ENCODE measurements at places on chromosomes 2 and 18.

DNA sequence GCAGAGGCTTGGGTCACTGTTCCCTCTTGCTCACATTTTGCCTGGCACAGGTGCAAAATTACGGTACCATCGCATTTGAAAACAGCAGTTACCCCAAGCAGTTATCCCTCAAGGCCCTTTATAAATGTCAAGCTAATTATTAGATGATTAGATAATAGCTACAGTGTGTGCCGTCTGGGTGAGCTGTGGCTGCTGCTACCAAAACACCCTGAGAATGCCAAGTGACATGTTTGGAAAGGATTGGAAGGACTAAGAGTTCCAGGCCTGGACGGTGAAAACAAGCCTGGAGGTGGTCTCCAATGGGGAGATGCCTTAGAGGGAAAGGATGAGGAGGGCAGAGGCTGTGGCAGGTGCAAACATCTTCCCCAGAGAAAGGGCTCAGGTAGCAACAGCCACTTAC lies 120.6 kb downstream of the CAPN13 start:
- DNase-seq: peak; percentile 53

GRCh38 chr18:56910967-56911366 lies 235.9 kb upstream of the BOD1L2 start:
- DNase-seq: no peak

DNA sequence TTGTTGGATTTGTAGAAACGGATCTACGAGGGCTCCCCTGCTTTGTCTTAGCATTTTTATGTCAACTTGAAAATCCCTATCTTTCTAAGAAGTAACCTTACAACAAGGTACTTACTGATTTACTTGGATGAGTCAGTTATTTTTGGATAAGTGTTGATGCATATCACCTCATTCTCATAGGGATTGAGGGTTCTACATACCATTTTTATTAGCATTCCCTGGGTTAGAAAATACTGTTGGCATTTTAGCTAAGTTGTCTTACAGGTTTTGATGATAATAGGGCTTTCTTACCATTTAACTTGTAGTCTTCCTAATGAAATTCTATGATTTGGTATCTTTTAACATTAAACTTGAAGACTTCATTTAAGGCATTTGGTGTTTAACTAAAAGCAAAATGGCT lies 125.2 kb downstream of the UBE2E3 start:
- no peak for DNase-seq

- no peak for DNase-seq
Measured at GRCh38 chr2:3440477-3440876, 61.0 kb downstream of the TRAPPC12 start.

DNA sequence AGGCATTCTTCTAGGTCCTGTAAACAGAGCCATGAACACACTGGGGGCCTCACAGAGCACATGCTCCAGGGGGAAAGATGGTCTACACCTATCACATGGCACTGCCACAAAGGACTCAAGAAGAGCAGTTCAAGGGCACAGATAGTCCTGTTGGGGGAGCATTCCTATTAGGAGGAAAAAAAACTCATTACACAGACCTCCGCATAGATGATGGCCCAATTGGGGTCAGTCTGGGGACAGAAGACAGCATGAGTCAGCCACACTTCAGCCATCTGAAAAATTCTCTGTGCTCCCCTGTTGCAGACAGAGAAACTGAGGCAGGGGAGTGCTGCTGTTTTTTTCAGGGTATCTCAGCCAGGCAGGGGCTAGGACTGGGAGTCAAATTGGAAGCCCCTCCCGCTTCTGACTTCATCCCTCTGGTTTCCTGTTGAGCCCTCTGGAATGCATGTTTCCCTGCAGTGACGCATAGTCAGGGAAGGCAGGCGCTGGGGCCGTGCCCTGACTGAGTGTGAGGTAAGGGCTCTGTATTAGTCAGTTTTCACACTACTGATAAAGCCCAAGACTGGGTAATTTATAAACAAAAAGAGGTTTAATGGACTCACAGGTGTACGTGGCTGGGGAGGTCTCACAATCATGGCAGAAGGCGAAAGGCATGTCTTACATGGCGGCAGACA lies 67.9 kb downstream of the RHOB start:
- DNase-seq: no peak

GRCh38 chr18:36402765-36403396 lies 105.4 kb downstream of the FHOD3 start:
- DNase-seq: no peak

DNA sequence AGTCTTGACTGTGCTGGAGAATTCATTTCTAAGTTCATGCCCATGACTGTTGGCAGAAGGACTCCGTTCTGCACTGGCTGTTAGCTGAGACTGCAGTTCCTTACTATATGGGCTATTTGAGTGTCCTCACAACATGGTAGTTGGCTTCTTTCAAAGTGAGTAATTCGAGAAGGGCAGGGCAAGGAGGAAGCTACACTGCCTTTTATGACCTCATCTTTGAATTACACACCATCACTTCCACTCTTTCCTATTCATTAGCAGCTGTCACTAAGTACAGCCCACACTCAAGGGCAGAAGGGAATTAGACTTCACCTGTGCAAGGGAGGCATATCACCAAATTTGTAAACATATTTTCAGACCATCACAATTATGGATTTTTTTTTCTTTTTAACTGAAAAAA lies 55.9 kb upstream of the EPAS1 start:
- no peak for DNase-seq

GRCh38 chr18:58310517-58310916 lies 266.5 kb downstream of the NEDD4L start:
- no peak for DNase-seq

DNA sequence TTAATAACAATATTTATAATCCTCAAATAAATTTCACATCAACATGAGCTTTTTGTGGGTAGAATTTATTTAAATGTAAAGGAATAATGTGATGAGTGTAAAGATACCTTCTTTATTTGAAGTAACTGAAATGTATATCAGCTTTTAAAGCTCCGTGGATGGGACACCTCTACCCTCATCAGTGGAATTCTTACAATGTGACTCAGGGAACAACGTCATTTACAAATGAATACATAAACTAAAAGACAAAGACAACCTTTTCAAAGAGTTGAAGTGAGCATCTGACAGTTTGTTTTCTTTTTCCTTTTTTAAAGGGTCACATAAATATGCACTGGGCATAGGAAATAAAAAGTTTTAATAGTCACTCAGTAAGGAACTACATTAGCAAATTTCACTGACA lies 1127.0 kb upstream of the CRIM1 start:
- DNase-seq: no peak

- no peak for DNase-seq
Measured at GRCh38 chr2:195871326-195871725, 197.3 kb downstream of the DNAH7 start.

DNA sequence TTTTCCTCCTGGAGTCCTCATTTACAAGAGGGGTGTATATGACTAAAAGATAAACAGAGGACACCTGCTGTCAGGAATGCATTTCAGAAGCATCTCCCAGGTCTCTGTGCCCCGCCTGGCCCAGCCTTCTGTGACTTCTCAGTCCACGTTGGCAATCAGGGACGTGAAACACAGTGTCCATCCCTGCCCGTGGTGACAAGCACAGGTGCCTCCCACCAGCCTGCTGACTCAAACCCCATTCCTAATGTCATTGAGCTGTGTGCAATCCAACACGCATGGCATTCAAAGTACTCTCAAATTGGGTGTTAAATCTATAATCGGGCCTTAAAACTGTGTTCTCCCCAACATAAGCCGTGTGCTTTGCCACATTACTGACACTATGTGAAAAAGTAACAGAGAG lies 343.2 kb downstream of the EIPR1 start:
- DNase-seq: no peak
